ENCODE measurements at places on chromosomes 4 and X.

DNA sequence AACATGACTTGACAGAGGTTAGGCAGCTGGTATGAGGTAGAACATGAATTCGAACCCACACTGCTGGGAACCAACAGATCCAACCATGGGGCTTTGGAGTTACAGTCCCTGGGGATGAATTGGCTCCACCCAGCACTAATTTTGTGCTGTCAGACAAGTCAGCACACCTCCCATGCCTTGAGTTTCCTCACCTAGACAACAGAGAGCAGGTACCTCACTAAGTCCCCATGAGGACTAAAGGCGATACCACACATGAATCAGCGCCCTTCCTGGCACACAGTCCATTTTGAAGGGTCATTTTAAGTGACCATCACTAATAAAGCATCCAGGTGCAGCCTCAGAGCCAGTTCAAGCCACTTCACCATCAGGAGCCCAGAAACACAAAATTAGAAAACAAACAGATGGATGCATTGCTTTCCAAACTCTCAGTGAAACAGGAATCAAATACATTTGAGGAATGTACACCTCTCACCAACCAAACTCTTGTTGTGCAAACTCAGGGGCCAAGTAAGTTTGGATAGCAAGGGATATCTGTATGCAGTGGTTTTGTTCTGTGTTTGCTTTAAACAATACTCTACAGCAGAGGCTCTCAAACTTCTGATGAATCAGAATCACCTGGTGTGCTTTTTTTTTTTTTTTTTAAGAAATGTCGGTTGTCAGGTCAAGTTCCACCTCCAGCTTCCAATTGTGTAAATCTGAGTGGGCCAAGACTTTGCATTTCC is 10.1 kb downstream of the IDS start:
- no peak for DNase-seq

- no peak for DNase-seq
Measured at GRCh38 chr4:56388306-56388705, 1.0 kb upstream of the AASDH start.

- no peak for DNase-seq
Measured at GRCh38 chr4:139754938-139755337, 89.3 kb downstream of the MGST2 start.

DNA sequence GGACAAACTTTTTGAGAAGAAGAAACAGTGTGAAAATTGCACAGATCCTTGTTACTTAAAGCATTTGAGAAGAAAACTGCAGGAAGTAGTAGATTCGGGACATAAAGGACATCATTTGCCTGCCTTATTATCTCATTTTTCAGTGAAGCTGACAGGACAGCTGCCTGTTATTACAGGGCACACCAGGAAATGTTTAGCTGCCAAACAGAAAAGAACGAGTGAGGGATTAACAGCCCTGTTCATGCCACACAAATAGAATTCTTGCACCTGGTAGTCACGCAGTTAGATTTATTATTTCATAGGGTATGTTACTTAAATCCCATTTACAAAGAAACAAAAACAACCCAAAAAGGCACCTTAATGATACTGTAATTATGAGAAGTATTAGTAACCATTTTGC is 100.6 kb downstream of the CHIC2 start:
- no peak for DNase-seq

GRCh38 chrX:75873993-75874392 is 88.9 kb upstream of the MAGEE2 start:
- DNase-seq, result no peak

DNA sequence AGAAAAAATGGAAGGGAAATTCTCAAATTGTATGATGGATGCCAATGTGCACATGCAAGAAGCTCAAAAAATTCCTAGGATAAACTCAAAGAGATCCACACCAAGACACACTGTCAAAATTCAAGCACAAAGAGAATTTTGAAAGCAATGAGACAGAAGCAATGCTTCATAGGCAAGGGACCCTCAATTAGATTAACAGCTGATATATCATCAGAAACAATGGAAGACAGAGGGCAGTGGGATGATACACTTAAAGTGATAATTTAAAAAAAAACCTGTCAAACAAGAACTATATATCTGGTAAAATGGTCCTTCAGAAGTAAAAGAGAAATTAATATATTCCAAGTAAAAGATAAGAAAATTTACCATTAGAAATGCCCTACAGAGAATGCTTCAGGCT is 306.3 kb upstream of the PCDH7 start:
- DNase-seq, result no peak
